Activated CD4-positive, alpha-beta T cell treated with anti-CD3 and anti-CD28 coated beads, Interleukin-2, amount 50 U/mL, for 48 hours (primary cell): ENCODE measurements at places on chromosomes 4 and X.
A peak's percentile ranks its signal among the peaks of the same experiment; 100 is the strongest.

DNA sequence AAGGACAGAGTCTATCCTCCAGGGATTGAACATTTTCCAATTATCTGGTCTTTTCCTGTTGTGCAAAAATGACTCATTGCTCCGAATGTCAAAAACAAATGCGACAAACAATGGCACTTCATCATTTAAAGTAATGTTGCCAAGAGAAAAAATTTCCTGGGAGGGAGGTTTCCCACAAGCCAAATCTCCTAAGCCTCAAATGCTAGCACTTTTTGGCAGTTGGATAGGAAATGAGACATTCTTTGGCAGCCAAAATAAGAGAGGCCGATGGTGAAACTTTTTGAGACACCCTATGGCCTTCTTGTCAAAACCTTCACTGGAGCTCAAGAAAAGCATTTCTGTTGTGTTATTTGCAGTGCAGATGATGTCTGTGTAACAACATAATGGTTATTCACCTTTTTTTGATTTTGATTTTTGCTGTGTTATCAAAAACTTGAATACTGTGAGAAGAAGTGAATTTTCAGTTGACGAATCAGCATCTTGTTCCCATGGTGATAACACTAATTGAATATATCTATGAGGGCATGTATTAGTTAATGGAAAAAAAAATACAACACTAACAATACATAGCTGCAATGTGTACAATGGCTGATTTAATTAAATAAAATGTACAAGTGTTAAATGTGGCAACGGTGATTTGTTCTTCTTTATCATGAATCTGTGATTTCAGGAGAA is 333.8 kb downstream of the ANK2 start:
- DNase-seq, result no peak

DNA sequence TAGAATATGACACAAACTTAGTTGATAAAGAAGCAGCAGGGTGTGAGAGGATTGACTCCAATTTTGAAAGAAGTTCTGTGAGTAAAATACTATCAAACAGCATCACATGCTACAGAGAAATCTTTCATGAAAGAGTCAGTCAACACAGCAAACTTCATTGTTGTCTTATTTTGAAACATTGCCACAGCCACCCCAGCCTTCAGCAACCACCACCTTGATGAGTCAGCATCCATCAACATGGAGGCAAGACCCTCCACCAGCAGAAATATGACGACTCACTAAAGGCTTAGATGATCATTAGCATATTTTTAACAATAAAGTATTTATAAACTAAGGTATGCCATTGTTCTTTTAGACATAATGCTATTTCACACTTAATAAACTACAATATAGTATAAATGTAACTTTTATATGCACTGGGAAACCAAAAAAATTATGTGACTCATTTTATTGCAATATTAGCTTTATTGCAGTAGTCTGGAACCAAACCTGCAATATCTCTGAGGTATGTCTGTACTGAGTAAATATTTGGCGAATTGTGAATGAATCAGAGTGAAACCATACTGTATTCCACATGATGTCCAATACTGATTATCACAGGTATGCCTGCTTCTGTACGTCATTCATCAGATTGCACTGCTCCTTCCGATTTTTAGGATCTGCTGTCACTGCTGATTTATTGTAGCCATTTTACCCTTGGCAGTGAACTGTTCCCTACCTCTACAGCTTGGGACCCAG is 11.6 kb downstream of the FRMPD4 start:
- DNase-seq, result no peak

- DNase-seq, result no peak
These were observed 59.1 kb downstream of the IGFBP7 start for GRCh38 chr4:57051095-57051494.

GRCh38 chrX:149541521-149542047 is 772 bp downstream of the EOLA1 start:
- no peak for DNase-seq

GRCh38 chr4:41510179-41510578 is 27.8 kb upstream of the LIMCH1 start:
- DNase-seq, result no peak

GRCh38 chr4:7212921-7213320 is 20.6 kb downstream of the SORCS2 start:
- DNase-seq, result no peak

GRCh38 chr4:36394352-36394903 is 113.0 kb downstream of the DTHD1 start:
- DNase-seq, result peak; percentile 13

DNA sequence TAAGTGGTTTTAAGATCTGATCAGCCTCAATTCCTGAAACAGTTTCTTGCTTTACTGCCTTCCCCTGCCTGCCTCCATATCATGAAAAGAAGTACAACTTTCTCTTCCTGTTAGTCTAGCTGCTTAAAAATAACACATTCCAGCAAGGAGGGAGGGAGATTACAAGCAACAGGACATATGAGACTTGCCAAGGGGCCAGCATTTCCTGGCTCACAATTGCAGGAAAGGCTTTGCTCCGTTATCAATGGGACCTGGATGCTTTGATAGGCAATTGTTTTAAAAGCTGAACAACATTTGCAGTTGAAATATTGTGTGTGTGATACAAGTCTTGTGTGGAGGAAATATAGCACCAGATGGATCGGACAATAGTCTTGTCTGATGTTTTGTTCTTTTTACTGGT is 425.0 kb downstream of the FAT4 start:
- DNase-seq, result no peak

GRCh38 chr4:155703486-155704247 is 37.0 kb downstream of the GUCY1A1 start:
- no peak for DNase-seq

- no peak for DNase-seq
These were observed 631 bp downstream of the EVC start for GRCh38 chr4:5711479-5712184.

GRCh38 chr4:186248643-186249042 is 17.3 kb upstream of the F11 start:
- no peak for DNase-seq

DNA sequence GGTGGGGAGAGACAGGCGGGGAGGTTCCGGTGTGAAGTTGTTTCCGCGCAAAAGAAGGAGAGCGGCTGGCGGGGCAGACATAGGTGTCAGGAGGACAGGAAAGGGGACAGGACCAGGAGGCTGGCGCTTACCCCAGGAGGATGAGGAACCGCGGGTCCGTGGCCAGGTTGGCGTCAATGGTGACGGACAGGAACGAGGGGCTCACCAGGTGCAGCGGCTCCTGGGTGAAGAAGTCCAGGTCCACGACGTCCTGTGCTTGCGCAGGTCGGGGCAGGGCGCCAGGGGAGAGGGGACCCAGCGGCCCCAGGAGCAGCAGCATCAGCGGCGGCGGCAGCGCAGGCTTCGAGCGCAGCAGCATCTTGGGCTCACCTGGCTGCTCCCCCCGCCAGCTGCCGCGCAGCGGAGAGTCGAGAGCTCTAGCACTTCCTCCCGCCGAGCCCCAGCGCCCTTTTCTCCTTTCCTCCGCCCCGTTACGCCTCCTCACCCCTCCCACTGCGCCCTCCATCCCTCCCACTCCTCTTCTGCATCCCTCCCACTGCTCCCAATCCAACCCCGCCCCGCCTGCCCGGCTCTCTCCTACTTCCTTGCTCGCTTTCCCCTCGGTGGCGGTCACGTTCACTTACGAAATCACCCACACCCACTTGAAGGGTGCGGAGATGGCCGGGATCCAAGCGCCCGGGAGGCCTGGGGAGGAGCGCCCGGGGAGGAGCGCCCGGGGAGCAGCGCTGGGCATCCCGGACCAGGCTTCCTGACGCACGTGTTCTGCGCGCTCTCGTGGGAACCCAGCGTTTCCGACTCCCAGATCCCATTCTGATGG is at the start of gene HPSE:
Gene HPSE (minus strand): TSS at position 424 of the 817 bp plus-strand sequence. CDS start 66 bp downstream, at position 358.
- peak; percentile 73 for DNase-seq

GRCh38 chrX:6184900-6185515 is 43.7 kb downstream of the NLGN4X start:
- DNase-seq, result no peak

- DNase-seq, result no peak
These were observed 138.0 kb downstream of the NSUN7 start for GRCh38 chr4:40887764-40888131.

DNA sequence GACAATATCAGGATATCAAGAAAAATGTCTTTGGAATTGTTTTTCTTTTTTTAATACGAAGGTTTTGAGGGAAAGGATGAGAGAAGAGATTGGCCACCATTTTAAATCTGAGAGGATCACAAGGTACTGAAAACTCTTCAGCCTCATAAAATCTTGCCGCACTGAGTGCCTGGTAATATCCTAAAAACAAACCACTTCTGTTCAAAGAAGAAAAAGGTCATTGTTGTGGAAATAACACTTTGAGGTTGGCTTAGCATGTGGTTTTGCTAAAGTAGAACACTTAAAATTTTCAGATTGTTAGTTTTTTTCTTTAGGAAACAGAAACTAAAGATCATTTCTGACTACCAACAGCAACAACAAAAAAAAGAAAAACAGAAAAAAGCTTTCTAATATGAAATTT is 1.0 kb upstream of the CLDN22 start:
- DNase-seq, result no peak

DNA sequence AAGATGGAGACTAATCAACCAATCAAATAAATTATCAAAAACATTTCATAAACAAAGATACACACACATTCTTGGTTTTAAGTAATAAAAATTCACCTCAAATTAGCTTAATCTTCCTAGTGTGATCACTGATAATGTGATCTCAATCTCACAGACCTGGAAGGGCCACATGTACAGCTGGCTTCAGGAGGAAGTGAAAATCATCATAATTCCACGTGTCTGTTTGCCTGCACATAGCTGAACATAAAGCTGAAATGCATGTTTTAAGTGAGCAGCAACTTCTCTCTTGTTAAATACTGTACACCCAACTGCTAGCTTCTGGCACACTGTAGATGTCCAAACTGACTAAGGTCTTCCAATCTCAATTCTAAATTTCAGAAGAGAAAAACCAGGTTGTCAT is 53.8 kb downstream of the ARHGAP6 start:
- no peak for DNase-seq

DNA sequence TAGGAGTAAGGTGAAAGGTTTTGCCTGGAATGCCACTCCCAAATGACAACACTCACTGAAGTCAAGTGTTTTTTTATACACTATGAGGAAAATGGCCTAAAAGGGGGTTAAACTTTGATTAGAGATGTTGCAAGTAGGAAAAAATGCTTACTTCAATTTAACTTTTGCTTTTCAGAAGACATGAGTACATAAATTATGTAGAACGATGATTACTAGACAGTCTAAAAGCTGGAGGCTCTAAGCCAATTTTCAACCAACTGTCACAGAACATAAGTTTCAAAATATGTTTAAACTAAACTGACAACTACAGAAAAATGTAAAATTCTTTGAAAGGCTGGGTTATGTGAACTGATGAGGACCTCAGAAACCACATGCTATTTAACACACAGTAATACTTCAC is 83.4 kb downstream of the SHISA3 start:
- no peak for DNase-seq

DNA sequence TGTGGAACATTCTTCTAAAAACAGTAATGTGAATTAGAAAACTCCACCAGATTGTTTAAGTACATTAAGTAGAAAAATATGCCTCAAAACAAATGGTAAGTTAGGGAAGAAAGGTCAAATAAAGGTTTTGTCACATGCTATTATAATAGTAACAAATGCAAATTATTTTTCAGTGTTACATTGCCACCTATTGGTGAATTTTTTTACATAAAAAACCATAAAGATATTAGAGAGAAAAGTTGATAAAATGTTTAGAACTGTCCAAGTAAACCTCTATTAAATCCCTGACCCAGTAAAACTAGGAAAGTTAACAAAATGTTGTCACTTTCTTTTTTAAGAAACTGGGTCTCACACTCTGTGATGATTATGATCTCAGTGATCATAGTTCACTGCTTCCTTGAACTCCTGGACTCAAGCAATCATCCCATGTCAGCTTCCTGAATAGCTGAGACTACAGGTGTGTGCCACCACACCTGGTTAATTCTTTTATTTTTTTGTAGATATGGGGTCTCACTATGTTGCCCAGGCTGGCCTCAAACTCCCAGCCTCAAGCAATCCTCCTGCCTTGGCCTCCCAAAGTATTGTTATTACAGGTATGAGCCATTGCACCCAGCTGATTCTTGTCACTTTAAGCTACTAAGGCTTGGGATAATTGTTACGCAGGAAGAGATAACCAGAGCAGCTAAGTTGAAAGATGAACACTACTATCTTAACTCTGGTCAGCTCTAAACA is 157.6 kb downstream of the ATRX start:
- DNase-seq, result no peak

- DNase-seq, result no peak
These were observed 219.0 kb downstream of the KLHL4 start for GRCh38 chrX:87736576-87736975.

DNA sequence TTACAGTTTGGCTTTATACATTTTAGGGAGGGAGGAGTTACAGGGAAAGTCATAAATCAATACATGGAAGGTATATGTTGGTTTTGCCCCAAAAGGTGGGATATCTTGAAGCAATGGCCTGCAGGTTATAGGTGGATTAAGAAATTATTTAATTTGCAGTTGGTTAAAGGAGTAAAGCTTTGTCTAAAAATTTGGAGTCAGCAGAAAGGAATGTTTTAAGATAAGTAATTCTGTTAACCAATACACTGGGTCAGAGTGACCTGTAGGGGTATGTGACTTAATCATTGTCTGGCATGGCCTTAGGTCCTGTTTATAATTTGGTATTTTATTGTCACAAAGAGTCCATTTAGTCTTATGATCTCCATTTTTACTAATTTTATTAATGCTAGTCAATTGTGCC is 115.0 kb downstream of the AGTR2 start:
- no peak for DNase-seq

GRCh38 chrX:30659421-30659820 is 6.2 kb downstream of the GK start:
- no peak for DNase-seq

GRCh38 chrX:130030826-130031225 is 48.4 kb downstream of the BCORL1 start:
- DNase-seq, result no peak

- no peak for DNase-seq
These were observed 247.5 kb upstream of the KLF3 start for GRCh38 chr4:38416450-38417014.

GRCh38 chr4:41856797-41857196 is 78.4 kb upstream of the TMEM33 start:
- no peak for DNase-seq

GRCh38 chr4:56762484-56763250 is 58.8 kb downstream of the SPINK2 start:
- DNase-seq, result peak; percentile 35

- no peak for DNase-seq
These were observed 8.1 kb upstream of the FGFR3 start for GRCh38 chr4:1784789-1785591.

GRCh38 chrX:105697984-105698781 is 124.2 kb upstream of the NRK start:
- no peak for DNase-seq
